ENCODE measurements at places on chromosomes 16 and 17.
A peak's percentile ranks its signal among the peaks of the same experiment; 100 is the strongest.

GRCh38 chr16:81901484-81901883 lies 109.8 kb downstream of the SDR42E1 start:
- DNase-seq, result no peak

GRCh38 chr16:86065711-86066110 lies 166.7 kb downstream of the IRF8 start:
- no peak for DNase-seq

DNA sequence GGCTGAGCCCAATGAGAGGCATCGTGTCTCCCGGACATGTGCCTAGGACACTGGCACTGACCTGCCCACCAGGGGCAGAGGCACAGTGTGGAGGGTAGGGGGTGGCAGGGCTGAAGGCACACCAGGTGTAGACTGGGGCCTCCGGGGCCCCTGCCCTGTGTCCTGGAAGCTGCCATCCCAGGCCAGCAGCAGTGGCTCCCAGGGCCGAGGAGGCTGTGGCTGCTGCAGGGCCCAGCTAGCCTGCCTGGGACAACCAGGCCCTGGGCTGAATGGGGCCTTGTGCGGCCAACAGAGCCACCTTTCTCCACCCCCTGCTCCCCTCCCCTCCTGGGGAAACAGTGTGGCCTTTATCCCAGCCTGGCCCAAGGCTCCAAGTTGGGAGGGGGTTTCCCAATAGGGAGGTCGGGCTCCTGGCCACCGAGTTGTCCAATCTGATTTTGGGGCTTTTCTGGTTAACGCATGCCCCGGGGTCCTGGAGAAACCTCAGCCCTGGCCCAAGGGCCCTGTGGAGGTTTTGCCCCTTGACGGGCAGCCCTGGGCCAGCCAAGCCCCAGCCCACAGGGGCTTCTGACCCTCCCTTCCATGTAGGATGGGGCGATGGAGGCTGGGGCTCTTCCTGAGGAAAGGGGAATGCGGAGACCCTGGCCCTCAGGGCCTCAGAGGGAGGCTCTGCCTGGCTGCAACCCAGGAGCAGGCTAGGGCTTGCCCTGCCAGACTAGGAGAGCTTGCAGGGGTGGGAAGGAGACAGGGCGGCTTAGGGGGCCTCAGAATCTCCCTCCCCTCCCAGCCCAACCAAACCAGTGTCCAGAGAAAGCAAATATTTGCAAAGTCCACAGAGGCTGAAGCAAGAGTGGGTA lies 4.2 kb downstream of the MTSS2 start:
- no peak for DNase-seq

DNA sequence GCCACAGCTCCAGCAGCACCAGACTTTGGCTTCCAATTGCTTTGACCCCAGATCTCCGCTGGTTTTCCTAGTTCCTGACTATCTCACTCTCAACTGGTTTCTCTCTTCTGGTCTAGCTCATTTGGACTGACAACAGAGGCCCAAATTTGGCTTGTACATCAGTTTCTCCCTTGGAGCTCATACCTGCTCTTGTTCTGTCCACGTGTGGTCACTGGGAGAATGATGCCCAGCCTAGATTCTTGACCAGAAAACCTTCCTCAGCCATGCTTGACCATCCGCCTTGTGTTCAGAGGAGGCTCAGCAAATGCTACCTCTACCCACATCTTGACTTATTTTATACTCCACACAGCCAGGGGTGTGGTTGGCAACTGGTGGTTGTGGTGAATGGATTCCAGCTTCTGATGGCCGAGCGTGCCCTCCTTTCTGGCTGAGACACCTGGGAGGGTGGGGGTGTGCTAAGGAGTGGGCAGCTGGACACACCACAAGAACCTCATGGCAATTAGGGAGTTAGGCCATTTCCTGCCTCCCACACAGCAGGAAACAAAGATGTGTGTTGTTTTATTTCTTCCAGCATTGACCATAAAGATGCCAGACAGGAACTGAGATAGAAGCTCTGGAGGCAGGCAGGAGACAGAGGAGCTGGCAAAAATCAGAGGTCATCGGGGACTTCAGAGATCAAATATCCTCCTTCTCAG lies 93.8 kb upstream of the FAM20A start:
- no peak for DNase-seq

- no peak for DNase-seq
Observed at GRCh38 chr17:17849147-17849820, 12.5 kb upstream of the SREBF1 start.

DNA sequence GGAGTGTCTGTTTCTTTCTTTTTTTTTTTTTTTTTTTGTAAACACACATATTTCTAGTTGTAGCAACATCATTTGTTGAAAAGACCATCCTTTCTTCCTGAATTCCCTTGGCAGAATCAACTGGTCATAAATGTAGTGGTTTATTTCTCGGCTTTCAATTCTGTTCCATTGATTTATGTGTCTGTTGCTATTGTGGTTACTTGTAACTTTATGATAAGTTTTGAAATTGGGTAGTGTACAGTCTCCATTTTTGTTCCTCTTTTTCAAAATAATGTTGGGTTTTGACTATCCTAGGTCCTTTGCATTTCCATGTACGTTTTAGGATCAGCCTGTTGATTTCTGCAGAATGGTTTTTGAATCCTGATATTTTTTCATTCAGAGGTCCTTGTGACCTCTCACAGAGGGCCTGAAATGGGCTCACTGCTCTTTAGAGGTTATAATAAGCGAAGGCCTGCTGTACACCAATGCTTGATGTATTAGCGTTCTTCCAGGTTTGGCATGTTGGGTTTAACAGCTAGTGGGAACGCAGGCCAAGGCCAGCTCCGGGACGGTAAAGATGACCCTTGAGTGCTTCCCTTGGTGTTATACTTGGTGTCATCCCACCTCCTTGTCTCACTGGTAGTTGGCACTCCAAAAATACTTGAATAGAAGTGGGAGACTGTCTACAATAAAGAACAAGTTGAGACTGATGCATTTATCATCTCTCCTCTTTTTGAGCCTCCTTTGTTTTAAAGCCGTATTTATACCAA lies 43.8 kb downstream of the ZNRF1 start:
- DNase-seq, result no peak

DNA sequence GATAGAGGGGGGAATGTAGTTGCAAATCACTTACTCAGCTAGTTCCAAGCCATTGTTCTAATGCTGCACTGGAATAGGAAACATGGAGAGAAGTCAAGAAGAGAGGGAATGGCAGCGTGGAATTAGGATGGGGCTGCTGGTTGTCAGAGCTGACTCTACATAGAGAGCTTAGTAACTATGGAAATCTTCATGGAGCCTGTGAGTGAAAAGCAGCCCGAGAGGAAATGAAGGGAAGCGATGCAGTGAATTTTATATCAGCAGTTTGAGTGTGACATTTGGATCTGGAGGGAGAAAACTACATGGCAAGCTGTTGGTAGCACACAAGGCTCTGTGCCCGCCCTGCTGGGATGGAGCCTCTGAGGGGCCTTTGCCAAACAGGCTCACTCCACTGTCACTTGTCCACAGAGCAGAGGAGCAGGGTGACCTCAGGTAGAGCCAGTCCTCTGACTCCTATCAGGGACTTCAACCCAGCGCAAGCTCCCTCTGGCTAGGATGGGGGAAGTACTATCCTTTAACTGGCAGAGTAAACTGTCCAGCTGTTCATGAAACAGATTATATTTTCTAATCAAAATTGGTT lies 27.9 kb upstream of the PMFBP1 start:
- DNase-seq, result no peak

- DNase-seq, result no peak
Observed at GRCh38 chr16:81315271-81316175, 761 bp downstream of the GAN start.

GRCh38 chr16:68077866-68078700 lies 7.1 kb upstream of the NFATC3 start:
- no peak for DNase-seq

- DNase-seq, result no peak
Observed at GRCh38 chr16:19223235-19224170, 55.5 kb downstream of the SYT17 start.

DNA sequence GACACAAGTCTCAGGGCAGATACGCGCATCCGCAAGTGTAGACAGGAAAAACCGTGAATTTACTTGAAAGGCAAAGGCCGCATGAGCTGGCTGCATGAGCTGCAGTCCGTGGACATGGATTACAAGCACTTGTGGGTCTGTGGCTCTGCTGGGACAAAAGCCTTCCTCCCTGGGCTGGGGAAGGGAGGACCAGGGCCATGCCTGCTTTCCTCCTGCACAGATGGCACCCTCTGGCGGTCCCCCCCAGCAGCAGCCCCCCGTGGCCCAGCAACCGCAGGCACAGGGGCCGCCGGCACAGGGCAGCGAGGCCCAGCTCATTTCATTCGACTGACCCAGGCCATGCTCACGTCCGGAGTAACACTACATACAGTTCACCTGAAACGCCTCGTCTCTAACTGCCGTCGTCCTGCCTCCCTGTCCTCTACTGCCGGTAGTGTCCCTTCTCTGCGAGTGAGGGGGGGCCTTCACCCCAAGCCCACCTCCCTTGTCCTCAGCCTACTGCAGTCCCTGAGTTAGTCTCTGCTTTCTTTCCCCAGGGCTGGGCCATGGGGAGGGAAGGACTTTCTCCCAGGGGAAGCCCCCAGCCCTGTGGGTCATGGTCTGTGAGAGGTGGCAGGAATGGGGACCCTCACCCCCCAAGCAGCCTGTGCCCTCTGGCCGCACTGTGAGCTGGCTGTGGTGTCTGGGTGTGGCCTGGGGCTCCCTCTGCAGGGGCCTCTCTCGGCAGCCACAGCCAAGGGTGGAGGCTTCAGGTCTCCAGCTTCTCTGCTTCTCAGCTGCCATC lies 1.7 kb upstream of the MRPL12 start:
- no peak for DNase-seq

DNA sequence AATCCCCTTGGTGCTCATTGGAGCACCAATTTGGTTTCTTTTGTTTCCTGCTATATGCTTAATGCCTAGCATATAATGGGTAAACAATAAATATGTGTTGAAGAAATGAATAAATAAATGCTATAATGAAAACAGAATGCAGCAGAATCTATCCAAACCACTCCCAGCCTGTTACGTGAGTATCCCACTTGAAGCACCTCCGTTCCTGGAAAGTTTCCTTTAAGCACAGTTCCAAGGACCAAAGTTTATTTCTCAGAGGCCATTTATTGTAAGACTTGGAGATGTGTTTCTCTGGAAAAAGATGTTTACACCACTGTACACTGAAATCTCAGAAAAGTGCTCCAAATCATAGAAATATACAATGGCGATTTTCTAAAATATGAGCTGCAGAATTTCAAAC lies 187.0 kb downstream of the SOX9 start:
- no peak for DNase-seq

DNA sequence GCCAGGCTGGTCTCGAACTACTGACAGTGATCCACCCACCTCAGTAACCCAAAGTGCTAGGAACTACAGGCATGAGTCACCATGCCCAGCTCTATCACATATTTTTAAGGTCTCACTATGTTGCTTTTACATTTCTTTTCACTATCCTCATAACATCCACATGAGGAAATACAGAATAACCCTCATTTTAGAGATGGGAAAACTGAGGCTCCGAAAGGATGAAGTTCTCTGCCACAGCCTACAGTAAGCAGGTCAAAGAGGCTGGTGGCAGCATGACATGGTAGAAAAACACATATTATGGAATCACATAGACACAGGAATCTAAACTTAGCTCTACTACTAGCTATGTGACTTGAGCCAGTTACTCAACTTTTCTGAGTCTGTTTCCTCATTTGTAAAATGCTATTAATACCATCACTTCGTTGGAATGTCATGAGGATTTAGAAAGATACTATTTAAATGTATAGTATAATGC lies 32.2 kb downstream of the APPBP2 start:
- DNase-seq, result no peak

DNA sequence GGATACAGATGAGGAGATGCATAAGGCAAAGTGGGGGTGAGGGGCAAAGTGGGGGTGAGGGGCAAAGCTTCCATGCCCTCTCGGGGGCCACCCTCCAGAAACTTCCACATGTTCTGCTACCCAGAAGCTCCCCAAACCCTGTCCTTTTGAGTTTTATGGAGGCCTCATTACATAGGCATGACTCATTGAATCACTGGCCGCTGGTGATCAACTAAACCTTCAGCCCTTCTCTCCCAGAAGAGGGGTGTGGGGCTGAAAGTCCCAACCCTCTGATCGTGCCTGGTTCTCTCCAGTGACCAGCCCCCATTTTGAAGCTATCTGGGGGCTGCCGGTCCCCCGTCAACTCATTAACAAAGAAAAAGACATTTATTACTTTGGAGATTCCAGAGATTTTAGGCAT lies 27.5 kb downstream of the ITGAE start:
- DNase-seq, result peak; percentile 34

- DNase-seq, result no peak
Observed at GRCh38 chr16:10128397-10129258, 53.6 kb downstream of the GRIN2A start.

- DNase-seq, result no peak
Observed at GRCh38 chr17:50221266-50221863, 19.9 kb upstream of the COL1A1 start.

Data from AG04450 (cell line).